ENCODE measurements at places on chromosomes 12 and 14.
A peak's percentile ranks its signal among the peaks of the same experiment; 100 is the strongest.

GRCh38 chr14:95523051-95523814, 6.8 kb upstream of the SYNE3 start:
- no peak for DNase-seq
- peaks cover 8% of the 10 kb centered on the region for H3K4me1 ChIP-seq
- H3K4me3 ChIP-seq, result no peak overlapping the region
- peaks cover 7% of the 10 kb centered on the region for H3K27me3 ChIP-seq
- no peaks in the 10 kb centered on the region for H3K36me3 ChIP-seq

- H3K36me3 ChIP-seq, result peaks cover 16% of the 10 kb centered on the region
- H3K27ac ChIP-seq, result peak overlapping the region; percentile 74
- peak overlapping the region; percentile 94 for H3K4me3 ChIP-seq
Observed at GRCh38 chr12:103955811-103956508, 9.7 kb upstream of the TDG start.

GRCh38 chr12:6383572-6384498, at the start of gene LTBR:
Gene LTBR, plus strand, starts transcription at chr12:6384162. Its CDS starts 197 bp downstream, at chr12:6384359.
- DNase-seq, result peak; percentile 80
- H3K27me3 ChIP-seq, result peaks cover 8% of the 10 kb centered on the region
- H3K27ac ChIP-seq, result no peak within 1 kb of the TSS
- peaks cover 11% of the 10 kb centered on the region for H3K4me1 ChIP-seq

GRCh38 chr14:91094772-91095171, 19.1 kb upstream of the DGLUCY start:
- no peaks in the 10 kb centered on the region for H3K4me1 ChIP-seq
- H3K4me3 ChIP-seq, result no peak overlapping the region
- DNase-seq, result no peak
- no peaks in the 10 kb centered on the region for H3K27me3 ChIP-seq

GRCh38 chr12:58647495-58647894, 272.8 kb downstream of the LRIG3 start:
- H3K36me3 ChIP-seq, result no peaks in the 10 kb centered on the region
- no peaks in the 10 kb centered on the region for H3K4me1 ChIP-seq
- no peaks in the 10 kb centered on the region for H3K27me3 ChIP-seq
- no peak overlapping the region for H3K27ac ChIP-seq
- no peak overlapping the region for H3K4me3 ChIP-seq

GRCh38 chr12:70605976-70606375, 31.3 kb downstream of the PTPRB start:
- H3K27ac ChIP-seq, result no peak overlapping the region
- no peaks in the 10 kb centered on the region for H3K27me3 ChIP-seq
- DNase-seq, result no peak

- H3K27ac ChIP-seq, result no peak overlapping the region
- no peaks in the 10 kb centered on the region for H3K36me3 ChIP-seq
- no peak for DNase-seq
Observed at GRCh38 chr14:93128725-93129459, 13.2 kb upstream of the ITPK1 start.

- no peaks in the 10 kb centered on the region for H3K27me3 ChIP-seq
- no peak overlapping the region for H3K27ac ChIP-seq
- no peaks in the 10 kb centered on the region for H3K4me1 ChIP-seq
- no peak overlapping the region for H3K4me3 ChIP-seq
- DNase-seq, result no peak
Observed at GRCh38 chr12:46839964-46840363, 14.2 kb upstream of the SLC38A4 start.

GRCh38 chr14:46057799-46058198, 593.8 kb downstream of the RPL10L start:
- H3K4me3 ChIP-seq, result no peak overlapping the region
- H3K27ac ChIP-seq, result no peak overlapping the region
- DNase-seq, result no peak
- H3K27me3 ChIP-seq, result no peaks in the 10 kb centered on the region
- H3K4me1 ChIP-seq, result no peaks in the 10 kb centered on the region

DNA sequence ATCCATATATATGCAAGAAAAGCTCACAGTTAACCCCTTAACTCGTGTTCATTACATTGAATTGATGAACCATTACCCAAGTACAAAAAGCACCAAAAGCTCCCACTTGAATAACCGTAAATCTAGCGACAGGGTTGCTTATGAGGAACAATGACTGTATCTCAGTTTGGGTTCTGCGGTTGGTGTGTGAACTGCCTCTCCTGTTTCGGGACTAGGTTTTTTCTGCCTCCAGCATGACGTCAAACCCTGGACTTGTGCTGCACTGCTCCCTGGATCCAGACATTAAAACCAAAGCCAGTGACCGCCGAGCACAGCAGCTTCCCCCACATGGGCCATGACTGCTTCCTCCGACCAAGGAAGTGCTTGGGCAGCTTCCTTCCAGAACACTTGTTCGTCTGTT, 77.7 kb downstream of the SETD3 start:
- H3K4me3 ChIP-seq, result no peak overlapping the region
- peaks cover 5% of the 10 kb centered on the region for H3K27me3 ChIP-seq
- H3K36me3 ChIP-seq, result peaks cover 33% of the 10 kb centered on the region
- H3K27ac ChIP-seq, result no peak overlapping the region
- DNase-seq, result no peak

GRCh38 chr14:77083082-77083481, 15.0 kb upstream of the CIPC start:
- H3K27ac ChIP-seq, result no peak overlapping the region
- H3K36me3 ChIP-seq, result no peaks in the 10 kb centered on the region
- peaks cover 8% of the 10 kb centered on the region for H3K27me3 ChIP-seq
- peaks cover 30% of the 10 kb centered on the region for H3K4me1 ChIP-seq
- no peak for DNase-seq

- H3K27ac ChIP-seq, result no peak overlapping the region
- no peaks in the 10 kb centered on the region for H3K4me1 ChIP-seq
- no peaks in the 10 kb centered on the region for H3K36me3 ChIP-seq
- H3K4me3 ChIP-seq, result peak overlapping the region; percentile 63
- peak; percentile 87 for DNase-seq
Observed at GRCh38 chr14:103292426-103293374, 41.3 kb upstream of the EIF5 start.

- no peak for DNase-seq
- no peaks in the 10 kb centered on the region for H3K27me3 ChIP-seq
- no peak overlapping the region for H3K4me3 ChIP-seq
- no peaks in the 10 kb centered on the region for H3K36me3 ChIP-seq
Observed at GRCh38 chr14:53696217-53696965, 260.2 kb downstream of the BMP4 start.
